Fibroblast of skin of right quadriceps (primary cell): ENCODE measurements at places on chromosomes 16 and 17.

- DNase-seq = peak; percentile 50
Observed at GRCh38 chr16:11024333-11025053, 80.1 kb downstream of the CLEC16A start.

- no peak for DNase-seq
Observed at GRCh38 chr17:4643676-4644075, 2.2 kb upstream of the ALOX15 start.

- no peak for DNase-seq
Observed at GRCh38 chr17:56913353-56913866, 439 bp downstream of the TRIM25 start.

- no peak for DNase-seq
Observed at GRCh38 chr16:70574595-70575271, 51.1 kb downstream of the SF3B3 start.

DNA sequence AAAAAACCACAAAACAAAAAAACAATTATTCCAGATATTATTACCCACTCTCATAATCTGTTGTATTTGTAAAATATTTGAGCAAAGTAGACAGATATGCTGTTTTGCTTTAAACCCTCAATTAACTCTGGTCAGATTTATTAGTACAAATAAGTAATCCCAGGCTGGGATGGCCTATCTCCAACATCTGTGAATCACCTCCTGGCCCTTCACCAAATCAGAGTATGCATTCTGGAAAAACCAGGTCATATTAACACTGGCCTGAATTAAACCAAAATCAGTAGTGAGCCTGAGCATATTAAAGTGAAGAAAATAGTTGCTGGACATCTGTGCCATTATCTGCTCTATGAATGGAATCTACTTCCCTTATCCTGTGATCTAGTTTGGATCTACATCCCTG lies 41.0 kb downstream of the STAT3 start:
- DNase-seq = peak; percentile 89

- no peak for DNase-seq
Observed at GRCh38 chr17:1039123-1039507, 42.2 kb downstream of the TIMM22 start.

GRCh38 chr16:28883221-28883996 lies 5.1 kb downstream of the ATP2A1 start:
- DNase-seq = no peak

DNA sequence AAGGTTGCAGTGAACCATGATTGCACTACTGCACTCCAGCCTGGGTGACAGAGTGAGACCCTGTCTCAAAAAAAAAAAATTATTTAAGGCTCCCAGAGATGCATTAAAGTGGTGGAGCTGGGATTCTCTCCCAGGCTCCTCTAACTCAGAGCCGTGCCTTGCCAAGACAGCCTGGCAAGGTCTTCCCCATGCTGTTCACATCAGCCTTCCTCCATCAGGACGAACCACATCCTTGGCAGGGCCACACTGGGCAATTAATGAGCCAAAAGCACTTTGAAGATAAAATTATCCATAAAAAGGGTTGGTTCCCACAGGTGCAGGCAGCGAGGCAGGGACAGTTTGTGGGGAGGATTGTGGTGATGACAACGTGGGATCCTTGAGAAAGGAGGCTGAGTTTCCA lies 19.8 kb upstream of the BBS2 start:
- DNase-seq = no peak

GRCh38 chr16:324451-325334 lies 27.8 kb downstream of the AXIN1 start:
- DNase-seq = no peak

- DNase-seq = no peak
Observed at GRCh38 chr17:19254651-19255050, 17.5 kb downstream of the EPN2 start.

- peak; percentile 95 for DNase-seq
Observed at GRCh38 chr17:72715906-72716572, 376.4 kb downstream of the SLC39A11 start.

DNA sequence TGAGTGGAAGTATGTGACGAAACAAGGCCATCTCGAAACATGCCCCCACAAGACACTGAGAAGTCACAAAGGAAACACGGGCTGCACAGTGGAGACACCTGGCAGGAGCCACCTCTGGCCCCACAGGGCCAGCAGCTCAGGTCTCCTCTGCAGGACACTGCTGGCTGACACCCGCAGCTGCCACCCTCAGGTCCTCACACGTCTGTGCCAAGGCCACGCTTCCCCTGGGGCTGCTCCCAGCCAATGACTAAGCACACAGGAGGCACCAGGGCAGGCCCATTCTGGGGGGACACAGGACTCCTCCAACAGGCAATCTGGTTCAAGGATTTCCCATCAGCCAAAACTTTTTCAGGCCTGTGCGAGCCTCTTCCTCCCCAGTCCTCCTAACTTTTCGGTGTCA lies 36.4 kb downstream of the MBTPS1 start:
- DNase-seq = no peak

DNA sequence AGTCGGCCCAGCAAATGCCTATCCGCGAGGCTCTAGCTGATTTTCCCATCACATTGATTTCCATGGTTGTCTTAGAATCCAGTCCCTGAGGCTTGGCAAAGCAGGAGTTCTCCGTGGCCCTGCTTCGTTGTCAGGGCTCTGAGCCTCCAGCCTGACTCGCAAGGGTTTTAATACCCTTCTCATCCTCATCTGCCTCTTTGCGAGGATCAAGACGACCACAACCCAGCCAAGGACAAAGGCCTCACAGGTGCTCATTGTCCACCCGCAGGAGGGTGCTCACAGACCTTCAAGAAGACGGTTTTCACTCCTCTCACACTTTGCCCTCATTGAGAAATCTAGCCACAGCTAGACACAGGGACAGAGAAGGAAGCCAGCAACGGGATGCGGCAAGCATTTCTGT lies 610.8 kb downstream of the KCNJ18 start:
- DNase-seq = no peak

GRCh38 chr17:64614266-64615027 lies 47.7 kb downstream of the SMURF2 start:
- DNase-seq = no peak

DNA sequence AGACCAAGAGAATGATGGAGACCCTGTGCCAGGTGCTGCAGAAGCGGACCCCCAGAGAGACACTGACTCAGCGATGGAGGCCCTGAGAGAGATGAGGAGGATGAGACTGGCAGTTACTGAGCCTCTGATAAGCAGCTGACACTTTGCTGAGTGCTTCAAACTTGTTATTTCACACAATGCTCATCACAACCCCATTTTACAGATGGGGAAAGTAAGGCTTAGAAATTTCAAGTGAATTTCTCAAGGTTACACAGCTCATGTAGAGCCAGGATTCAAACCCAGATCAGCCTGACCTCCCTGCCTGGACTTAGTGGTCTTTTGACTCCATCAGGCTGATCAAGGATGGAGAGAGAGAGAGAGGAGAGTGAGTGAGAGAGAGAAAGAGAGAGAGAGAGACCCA lies 27.2 kb downstream of the MRM1 start:
- DNase-seq = no peak

GRCh38 chr16:49750341-49751000 lies 105.4 kb downstream of the ZNF423 start:
- DNase-seq = peak; percentile 13

DNA sequence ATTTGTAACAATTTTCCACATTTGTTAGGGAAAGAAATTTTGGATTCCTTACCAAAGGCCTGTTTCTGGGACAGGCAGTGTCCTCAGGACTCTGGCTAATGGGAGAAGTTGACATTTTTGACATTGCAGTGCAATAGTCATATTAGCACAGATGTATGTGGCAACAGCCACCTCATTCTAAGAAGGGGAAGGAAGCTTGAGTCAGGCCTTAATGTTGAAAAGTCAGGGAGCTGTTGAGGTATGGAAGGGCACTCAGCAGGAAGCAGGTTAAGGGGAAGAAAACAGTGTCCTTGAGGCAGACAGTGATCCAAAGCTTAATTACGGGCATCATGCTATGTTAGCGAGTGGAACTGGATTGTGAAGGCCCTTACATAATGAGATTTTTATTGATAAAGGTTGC lies 20.9 kb downstream of the AKTIP start:
- no peak for DNase-seq

DNA sequence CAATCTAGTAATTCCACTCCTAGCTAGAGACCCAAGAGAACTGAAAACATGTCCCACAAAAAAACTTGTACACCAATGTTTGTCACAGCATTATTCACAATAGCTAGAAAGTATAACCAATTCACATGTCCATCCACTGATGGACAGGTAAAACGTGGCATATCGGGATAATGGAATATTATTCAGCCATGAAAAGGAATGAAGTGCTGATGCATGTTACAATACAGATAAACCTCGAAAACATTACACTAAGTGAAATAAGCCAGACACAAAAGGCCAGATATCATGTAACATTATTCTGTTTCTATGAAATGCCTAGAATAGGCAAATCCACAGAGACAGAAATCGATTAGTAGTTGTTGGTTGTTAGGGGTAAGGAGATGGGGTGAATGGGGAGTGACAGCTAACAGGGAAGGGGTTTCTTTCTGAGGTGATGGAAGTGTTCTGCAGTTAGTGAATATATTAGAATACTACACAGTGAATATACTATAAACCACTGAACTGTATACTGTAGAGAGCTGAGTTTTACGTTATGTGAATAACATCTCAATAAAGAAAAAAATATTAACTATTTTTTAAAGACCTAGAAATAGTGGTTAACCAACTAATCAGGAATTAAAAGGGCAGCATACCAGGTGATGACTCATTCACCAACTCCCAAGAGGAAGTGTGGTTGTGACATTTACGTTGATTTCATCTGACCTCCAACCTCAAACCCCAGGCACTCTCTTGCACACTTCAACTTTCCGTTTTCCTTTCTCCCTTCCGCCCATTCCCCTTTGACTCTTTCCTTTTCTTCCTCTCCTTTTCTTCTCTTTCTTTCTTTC lies 48.6 kb downstream of the GAS7 start:
- peak; percentile 89 for DNase-seq

DNA sequence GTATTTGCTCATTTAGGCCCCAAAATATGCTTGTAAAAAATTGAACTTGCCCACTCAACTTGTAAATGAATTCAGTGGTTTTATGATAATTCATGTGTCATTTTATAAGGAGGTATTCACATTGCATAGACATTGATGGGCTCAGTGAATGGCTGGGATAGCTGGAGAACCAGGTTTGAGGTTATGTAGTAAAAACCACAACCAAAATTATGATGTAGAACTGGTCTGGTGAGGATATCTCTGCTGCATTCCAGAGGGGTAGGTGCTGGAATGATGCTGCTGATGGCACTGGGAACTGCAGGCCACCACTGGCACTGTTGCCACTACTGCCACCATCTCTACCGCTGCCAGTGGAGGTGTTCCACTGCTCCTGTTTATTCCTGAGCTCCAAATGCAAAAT lies 21.5 kb upstream of the RABEP1 start:
- no peak for DNase-seq

GRCh38 chr17:56943505-56944125 lies 17.2 kb downstream of the COIL start:
- no peak for DNase-seq

DNA sequence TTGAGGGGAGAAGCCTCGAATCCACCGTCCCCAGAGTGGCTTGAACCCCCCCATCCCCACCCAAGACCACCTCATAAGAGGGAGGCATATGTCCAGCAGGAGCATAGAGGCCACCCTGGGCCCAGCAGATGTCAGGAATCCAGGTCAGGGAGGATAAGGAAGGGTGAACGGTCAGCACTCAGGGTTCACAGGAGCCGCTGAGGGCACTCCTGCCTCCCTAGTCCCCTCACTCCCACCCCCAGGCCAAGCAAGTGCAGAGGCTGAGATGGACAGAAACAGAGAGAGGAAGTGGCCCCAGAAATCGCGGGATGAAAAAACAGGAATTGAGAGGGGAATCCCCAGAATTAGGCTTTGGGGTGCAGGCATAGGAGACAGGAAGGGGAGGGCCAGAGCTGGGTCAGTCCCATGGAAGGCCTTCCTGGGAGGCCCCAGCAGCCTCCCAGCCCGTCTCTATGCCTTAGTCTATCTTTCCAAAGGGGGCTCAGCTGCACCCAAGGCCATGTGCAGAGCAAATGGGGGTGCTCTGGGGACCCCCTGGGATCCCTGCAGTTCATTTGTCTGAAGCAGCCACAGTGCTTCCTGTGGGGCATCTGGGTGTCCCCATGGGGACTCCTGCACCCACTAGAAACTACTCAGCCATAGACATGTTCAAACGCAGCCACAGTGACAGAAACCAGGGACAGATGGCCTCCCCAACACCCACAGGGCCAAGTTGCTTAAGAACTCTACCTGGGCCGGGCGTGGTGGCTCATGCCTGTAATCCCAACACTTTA lies 1.7 kb downstream of the CMTM3 start:
- no peak for DNase-seq

DNA sequence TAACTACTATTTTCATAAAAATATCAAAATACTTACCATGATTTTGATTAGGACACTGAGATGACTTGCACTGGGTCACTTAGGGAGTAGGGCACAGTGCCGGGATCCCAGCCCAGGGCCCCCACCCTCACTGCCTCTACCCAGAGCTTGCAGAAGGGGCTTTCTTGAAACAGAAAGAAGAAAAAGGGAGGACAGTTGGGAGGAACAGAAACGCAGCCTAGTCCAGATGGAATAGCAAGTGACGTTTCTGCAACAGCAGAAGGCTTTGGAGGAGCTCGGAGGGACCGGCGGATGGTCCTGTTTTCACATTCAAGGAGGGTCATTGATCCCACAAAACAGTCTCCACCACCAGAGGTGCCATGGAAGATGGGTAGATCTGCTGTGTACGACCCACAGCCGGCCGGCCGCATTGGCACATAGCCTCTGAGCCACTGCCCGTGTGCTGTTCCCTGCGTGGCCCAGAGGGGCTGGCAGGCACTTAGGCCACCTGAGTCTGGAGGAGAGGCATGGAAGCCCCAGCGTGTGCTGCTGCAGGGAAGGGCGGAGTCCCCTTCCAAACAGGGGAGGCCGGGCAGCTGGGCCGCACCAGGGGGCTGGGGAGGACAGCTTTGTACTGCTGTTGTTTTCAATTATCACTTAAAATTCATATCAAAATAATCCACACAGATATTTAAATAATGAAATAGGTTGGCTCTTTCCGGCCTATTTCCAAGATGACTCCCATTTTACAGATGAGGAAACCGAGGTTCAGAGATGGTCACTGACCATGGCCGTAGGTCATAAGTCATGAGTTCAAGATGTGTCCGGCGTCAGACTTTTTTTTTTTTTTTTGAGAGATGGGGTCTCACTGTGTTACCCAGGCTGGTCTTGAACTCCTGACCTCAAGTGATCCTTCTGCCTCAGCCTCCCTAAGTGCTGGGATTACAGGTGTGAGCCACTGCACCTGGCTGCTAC lies 22.9 kb upstream of the GSG1L start:
- DNase-seq = no peak
